ENCODE measurements at places on chromosomes 3 and 15.
A peak's percentile ranks its signal among the peaks of the same experiment; 100 is the strongest.

DNA sequence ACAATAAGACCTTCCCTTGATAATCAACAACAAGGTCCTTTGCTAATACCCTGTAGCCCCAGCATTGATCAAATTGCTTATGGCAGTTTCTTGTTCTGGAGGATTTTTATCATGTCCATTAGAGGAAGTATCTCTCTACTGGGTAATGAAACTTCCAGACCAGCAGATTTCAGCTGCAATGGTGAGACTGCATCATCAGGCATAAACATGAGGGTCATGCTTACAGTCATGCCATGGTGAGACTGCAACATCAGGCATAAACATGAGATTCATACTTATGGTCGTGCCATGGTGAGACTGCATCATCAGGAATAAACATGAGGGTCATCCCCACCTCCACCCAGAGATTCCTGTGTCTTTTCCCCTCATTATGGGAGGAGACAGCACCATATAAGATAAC, 129.0 kb upstream of the LIPC start:
- DNase-seq = no peak

- no peak for DNase-seq
These were observed 70.7 kb upstream of the UBE2E1 start for GRCh38 chr3:23735062-23735461.

DNA sequence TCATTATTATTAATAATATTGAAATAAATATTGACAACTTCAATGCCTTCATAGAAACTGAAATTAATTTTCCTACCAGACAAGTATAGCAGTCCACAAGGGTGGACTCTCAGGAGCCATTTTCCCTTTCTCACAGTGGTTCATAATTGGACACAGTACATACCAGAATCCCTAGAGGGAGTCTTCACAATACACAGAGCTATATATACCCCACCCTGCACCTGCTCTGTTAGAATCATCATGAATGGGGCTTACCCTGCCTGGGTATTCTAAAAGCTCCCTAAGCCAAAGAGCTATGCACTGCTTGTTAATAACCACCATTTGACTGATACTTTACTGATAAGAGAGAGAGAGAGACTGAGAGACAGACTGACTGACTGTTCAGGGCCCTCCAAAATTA, 134.9 kb downstream of the FEZF2 start:
- DNase-seq = no peak

DNA sequence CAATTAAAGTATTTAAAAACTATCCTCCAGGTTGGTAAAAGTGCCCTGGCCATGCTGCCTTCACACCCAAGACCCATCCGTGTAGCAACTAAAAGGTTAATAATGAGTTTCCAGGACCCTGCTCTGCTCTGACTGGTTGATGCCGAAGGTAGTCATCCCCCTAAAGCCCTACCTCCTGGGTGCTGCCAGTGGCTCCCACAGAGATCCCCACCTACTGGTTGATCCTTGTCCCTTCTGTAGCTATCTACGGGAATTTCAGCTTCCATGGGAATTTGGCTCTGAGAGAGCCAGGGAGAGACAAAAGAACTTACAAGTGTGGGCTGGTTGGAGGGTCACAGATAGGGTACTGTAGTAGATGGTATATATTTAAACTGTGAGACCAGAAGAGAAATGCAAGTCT, 110.6 kb upstream of the NANOGP8 start:
- DNase-seq = no peak

DNA sequence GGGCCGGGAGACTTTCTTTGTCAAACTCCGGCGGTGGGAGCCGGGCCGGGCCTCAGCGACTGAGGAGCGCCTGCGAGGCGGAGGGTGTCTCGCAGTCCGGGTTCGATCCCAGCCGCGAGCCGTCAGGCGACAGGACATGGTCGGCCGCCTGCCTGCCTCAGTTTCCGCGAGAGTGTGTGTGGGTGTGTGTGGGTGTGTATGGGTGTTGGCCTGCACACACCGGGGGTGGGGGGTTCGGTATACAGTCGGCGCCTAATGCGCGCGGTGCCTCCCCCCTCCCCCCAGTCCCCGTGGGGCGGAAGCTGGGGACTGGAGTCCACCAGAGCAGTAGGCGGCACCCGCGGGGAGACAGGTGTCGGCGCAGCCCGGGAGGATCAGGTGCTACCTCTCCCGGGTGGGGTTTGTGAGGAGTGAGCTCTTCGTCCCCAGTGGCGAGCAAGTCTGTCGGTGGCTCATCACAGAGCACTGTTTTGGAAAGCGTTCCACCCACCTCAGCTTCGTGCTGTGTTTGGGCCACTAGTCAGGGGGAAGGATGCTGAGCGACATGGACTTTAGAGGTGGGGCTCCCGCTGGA, 246.3 kb downstream of the GOLGA6L6 start:
- no peak for DNase-seq

DNA sequence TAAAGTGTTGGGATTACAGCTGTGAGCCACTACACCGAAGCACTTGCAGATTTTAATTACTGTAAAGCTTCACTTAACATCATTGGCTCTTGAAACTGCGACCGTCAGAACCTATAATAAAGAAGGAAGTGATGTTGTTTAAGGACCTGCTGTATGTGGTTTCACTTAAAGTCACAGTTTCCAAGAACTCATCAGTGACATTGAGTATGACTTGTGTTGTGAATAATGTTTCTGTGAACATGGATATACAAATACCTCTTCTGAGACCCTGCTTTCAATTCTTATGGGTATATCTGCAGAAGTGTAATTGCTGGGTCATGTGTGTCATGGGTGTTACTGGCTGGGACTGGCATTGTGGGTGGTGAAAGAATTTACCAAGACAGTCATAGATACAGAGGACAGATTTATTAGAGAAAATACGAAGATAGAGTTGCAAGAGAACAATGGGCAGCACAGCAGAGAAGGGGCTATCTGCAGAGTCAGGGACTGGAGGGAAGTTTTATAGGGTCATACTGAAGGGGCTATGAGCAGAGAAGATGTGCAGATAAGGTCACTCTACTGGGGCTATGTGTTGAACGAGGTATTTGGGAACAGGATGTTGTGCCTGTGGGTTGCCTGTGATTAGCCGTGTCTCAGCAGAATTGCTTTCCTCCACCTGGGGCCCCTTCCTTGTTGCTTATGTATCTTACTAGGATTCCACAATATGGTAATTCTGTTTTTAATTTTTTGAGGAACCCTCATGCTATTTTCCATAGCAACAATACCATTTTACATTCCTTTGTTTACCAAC, 4.5 kb downstream of the NDUFB5 start:
- DNase-seq = no peak

- DNase-seq = no peak
These were observed 216.3 kb upstream of the RGMA start for GRCh38 chr15:93305306-93305705.

DNA sequence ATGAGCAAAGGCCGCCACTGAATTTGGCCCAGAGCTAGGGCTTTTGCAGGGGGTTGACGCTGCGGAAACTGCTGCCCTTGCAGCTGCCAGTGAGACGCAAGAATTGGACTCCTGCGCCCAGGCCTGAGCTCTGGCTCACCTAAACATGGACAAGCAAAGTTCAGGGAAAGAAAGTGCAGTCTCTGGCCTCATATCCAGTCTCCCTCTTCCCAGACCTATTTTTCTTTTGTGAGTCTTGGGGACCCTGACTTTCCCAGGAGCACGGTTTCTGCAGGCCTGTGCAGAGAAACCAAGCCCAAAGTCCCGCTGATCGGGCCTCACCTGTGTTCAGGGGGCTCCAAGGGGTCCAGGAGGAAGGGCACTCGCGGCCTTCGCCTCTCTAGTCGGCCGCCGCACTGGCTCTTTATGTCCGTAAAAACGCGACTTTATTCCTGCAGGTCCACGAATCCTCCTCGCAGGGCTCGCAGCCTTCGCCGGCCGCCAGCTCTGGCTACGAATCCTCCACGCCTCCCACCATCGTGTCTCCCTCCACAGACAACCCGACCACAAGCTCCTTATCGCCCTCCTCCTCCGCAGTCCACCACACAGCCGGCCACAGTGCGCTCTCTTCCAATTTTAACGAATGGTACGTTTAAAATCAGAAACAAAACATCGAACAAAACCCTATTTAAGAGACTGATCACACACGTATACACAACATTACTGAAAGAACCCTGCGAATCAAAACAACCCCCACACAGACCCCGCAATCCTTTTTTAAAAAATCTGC, 3.9 kb downstream of the ZIC1 start:
- no peak for DNase-seq

DNA sequence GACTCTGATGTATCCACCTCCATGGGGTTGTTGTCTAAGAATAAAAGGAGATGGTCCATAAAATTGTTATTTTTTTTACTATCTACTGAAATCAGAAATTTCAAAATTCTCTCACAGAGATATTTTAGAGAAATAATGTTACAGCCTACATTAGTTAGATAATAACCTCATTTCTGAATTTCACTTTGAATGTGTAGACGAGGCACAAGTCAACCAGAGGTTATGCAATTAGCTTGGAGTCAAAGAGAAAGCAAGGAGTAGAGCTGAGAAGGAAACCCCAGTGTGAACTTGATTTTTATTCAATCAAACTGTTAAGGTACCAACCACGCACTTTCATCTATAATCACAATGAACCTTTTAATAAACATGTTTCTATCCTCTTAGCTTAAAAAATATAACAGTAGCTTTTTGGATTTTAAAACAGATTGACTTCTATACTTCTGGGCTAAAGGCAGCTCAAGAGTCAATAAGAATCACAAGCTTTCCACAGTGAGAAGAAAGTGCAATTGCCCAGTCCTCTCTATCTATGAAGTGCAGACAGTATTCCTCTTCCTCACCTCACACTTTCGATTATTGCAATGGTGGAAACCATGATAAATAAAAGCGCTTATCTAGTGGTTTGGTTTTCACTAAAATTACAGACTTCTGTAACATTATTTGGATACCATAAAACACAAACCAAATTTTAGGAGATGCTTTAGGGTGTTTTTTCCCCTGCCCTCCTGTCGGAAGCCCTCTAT, 403.2 kb downstream of the ZBTB20 start:
- DNase-seq = no peak

GRCh38 chr3:160486459-160486869, 36.9 kb upstream of the TRIM59 start:
- DNase-seq = peak; percentile 79

- no peak for DNase-seq
These were observed 17.7 kb downstream of the SOX2 start for GRCh38 chr3:181729341-181729869.

DNA sequence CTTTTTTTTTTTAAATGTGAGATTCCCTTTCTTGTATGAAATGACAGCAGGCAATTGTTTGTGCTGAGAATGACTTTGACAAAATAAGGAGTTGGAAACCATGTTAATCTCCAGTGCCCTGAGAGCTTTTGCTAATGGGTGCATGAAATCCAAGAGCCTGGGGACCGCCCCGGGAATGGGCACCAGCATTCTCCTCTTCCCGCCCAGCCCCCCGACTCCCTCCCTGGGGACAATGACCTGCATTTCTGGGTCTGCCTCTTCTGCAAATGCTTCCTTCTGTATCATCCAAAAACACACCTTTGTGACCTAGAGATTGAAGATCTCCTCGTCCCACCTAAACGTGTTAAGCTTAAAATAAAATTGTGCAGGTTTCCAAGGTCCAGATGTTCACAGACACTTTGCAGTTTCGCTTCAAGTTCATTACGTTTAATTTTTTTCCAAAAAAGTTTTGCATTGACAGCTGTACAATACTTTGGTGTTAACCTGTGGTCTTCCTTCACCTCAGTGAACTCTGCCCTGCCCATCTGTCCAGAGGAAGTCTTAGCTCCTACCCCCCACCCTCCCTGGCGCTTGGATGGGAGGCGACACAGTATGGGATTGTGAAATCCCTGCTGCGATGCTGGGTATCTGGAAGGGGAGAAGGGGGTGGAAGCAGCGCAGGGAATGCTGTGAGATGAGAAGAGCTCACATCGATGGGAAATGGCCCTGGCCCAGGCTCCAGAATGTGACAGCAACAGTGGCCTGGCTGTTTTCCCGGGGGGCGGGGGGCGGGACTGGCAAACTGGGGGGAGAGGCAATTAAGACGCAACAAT, 50.1 kb downstream of the TLE3 start:
- peak; percentile 41 for DNase-seq

DNA sequence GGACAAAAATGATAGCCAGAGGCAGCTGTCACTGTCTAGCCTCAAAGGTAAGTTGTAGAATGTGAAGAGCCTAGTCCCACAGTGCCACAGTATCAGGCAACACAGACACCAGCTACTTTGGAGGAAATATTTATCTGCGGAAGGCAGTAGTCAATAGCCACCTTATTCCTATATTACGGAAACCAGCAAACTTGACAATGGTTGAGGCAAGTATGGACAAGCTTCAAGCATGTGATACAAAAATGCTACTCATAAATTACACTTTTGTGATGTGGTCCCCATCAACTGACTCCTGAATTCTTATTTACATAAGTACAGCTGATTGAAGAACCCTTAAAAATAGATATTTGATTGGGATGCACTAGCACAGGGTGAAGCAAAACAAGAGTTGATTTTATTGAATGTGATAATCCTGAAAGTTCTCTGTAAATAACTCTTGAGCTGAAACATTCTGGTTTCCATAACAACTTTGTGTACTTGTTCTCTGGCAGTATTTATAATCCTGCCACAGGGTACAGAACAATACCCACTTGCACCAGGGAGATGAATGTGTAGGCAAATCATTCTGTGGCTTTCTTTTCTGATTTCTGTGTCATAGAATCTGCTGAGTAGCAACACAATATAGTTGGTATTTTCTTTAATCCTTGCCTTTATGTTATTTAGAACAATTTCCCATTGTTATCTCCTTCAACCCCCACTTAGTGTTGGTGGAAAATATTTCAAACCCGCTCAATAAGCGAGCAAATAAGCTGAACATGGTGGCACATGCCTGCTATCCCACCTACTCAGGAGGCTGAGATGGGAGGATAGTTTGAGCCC, at the start of gene ANKUB1:
ANKUB1 (minus strand) TSS at position 103 of the 819 bp plus-strand sequence. CDS start 188 bp downstream, outside the sequence.
- no peak for DNase-seq

DNA sequence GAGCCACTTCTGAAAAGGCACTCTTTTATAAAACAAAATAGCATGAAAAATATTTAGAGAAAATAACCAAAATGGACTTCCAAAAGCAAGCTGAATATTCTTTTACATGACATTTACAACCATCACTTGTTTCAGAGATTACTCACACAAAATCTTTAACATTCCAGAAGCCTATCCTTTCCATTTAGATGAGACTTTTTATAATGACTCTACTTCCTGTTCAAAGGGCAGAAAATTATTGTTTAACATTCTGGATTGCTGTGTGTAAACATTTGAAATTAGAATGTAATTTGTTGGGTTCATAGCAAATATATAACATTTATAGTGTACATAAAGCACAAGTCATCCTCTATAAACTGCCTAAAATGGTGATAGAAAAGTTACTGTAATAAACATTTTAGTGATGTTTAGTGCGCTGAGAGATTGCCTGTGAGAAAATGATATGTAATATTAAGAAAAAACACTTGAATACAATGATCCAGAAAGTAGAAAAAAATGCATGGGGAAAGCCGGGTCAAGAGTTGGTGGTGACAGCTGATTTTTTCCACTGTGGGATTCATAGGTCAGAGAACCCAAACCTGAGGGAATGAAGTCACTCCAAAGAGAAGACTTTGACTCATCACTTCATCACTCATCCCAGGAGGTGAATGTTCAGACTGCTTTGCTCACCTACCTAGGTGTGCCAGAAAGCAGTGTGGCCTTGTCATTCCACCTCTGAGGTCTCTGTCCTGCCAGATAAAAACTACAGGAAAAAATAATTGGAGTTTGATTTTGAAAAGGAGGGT, 305.8 kb downstream of the ARPP21 start:
- DNase-seq = peak; percentile 72
